ENCODE measurements at places on chromosomes 6 and 20.
A peak's percentile ranks its signal among the peaks of the same experiment; 100 is the strongest.

- no peak for DNase-seq
Observed at GRCh38 chr6:115677198-115677597, 383.5 kb downstream of the FRK start.

DNA sequence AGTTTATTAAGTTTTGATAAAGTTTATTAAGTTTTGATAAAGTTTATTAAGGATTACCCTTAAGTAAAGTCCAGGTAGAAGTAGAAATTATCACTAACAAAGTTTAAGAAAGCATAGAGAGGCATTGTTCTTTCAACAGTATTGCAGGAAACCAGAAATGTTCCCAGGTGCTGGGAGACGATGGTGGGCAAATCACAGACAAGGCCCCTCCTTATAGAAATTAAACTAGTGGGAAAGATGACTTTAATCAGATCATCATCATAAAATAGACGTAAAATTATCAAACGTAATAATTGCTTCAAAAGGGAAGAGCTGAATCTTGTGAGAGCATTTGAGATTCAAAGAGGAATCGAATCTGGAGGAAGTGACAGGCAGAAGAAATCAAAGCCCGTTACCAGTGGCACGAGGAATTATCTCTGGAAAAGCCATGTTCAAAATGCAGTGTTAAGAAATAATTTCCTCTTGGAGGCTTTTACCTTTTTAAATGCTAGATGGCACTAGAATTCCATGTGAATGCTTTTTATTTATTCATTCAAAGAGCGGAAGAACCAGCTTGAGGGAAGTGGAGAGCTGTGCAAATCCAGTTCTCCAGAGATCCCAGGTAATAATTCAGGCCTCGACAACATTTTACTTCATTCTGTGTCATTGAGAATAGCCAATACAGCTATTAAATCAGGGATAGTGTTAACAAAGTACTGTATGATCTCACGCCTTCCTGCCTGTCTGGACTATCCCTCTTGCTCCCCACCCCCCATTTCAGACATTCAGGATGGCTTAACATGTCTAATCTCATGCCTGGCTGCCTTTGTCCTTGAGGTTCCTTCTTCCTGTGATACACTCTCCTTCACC is 1.0 kb upstream of the APMAP start:
- peak; percentile 60 for DNase-seq

DNA sequence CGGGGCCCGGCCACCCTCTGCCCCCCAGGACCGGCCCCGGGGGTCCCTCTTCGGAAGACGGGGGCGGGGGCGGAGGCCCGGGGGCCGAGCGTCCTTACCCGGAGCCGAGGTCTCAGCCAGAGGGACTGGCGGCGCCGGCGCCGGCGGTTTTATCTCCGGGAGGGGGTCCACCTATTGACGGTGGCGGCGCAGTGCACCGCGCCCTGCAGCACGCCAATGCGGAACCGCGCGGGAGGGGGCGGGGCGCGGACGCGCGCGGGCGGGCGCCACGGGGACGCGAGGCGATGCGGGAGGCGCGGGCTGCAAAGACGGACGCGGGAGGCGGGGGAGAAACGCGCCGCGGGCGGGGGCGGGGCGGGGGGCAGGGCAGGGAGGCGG is at the start of gene EEF1A2:
TSS of gene EEF1A2 (minus strand) at position 124 of the 378 bp plus-strand sequence. CDS start 1,320 bp downstream, outside the sequence.
- no peak for DNase-seq

DNA sequence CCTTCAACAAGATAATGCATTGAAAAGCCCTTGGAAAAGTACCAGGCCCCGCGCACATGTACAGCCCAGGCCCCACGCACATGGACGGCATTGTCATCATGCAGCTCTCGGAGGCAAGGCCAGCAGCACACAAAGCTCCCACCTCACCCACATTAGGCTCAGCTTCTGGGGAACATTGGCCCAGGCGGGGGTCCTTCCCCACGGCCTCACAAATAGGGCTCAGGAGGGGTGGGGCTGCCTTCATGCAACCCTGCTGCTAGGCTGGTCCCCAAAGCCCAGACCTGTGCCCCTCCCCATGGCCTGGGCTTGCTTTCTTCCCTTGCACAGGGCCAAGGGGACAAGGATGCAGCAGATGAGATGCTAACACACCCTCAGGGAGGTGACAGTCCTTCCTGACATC is 26.7 kb downstream of the NPEPL1 start:
- DNase-seq: no peak

- DNase-seq: no peak
Observed at GRCh38 chr6:54059683-54060082, 51.6 kb upstream of the MLIP start.

DNA sequence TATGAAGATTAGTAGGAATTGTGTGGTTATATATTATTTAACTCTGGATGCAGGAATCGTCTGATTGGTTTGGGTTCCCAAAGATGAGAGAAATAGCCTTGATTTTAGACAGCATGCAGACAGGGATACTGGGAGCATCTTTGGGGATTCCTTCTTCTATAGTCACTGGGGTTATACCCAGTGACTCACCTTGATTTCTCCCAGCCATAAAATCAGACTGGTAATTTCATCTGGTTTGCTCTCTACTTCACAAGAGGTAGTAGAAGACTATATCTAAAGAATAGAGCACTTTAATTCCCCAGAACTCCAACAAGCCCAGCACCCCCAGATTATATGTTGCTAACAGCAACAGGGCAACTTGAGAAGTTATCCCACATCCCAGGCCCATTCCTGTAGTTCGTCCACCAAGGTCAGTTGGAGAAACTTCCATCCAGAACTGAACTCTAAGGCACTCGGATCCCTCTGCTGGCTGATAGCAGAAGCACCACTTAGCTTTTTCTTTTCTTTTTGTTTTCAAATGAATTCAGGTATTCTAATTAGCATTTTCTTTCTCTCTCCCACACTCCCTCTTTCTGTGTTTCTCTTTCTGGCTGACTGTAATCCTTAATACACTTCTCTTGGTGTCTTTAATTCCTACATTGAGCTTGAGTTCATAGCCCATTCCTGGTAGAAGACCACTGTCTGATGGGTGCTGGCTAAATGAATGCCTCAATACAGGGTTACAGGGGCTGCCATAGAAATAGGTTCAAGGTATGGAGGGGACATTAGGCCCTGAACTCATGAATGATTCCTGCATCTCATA is 20.4 kb upstream of the EFHC1 start:
- peak; percentile 56 for DNase-seq

DNA sequence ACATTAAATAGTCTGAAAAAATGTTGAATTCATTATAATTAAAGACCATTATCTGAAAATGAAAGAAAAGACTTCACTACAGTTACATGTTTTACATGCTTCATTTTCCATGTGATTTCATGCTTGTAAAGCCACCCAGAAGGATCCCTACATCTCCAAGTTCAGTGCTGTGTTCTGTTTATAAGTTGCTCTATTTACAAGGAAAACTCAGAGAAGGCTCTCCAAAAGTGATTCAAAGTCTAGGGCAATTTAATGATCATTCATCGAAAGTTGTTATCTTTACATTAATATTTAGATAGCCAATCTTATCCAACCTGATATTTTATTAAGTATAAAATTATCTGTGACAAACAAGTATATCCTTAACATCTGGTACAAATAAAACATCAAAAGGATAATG is 494.9 kb upstream of the RNF217 start:
- no peak for DNase-seq

- DNase-seq: no peak
Observed at GRCh38 chr6:88708197-88708744, 255.1 kb downstream of the RNGTT start.

All from fibroblast of skin of back (primary cell).